Activated CD8-positive, alpha-beta memory T cell treated with anti-CD3 and anti-CD28 coated beads for 1 hour (primary cell): ENCODE measurements at places on chromosomes 5 and 9.

GRCh38 chr9:115989831-115990230 is 163.8 kb upstream of the PAPPA start:
- DNase-seq, result no peak

DNA sequence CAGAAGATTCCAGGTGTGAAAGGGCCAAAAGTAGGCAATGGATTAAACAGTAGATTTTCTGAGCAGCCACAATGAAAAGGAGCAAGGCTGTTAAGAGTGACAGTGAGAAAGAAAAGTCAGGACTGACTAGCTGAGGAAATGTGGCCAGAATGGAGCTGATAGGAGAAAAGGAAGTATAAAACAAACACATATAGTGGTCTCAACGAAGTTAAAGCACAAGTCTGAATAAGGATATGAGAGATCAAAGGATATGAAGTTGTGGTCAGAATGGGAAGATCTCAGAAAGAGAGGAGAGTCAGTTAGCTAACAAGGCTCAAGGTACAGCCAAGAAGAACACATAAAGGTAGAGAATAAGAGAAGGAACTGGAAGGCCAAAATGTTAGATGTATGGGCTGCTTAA is 39.9 kb downstream of the FNIP1 start:
- DNase-seq, result no peak

DNA sequence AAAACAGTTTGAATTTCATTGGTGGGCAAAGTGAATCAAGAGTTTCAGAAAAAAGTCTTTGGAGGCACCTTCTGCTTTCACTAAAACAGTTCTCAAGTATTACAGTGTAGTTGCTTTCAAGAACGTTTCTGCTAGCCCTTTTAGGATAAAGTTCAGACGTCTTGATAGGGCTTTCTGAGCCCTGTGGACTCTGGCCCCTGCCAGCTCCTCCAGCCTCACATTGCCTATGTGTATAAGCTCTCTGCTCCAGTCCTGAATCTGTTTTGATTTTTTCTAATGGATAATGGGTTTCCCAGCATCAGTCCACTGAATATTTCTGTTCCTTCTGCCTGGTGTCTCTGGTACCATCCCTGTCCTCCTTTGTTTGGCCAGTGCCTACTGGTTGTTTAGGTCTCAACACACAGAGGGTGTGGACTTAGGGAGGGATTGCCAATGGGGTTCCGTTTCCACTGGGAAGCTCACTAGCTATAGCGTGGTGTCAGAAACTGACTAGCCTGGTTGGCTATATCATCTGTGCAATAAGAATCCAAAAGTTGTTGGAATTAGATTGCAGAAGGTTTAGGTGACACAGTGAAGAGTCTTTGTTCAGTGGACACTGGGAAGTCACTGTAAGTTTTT is 26.4 kb downstream of the ARHGAP26 start:
- no peak for DNase-seq

- no peak for DNase-seq
These were observed 121.3 kb upstream of the CDH18 start for GRCh38 chr5:20109326-20109725.

GRCh38 chr5:139383275-139383992 is at the start of gene SLC23A1:
SLC23A1 (minus strand) TSS chr5:139383297; CDS start chr5:139383253, 44 bp downstream.
- no peak for DNase-seq

- no peak for DNase-seq
These were observed 25.7 kb downstream of the FAM174A start for GRCh38 chr5:100560860-100561259.

- DNase-seq, result no peak
These were observed 49.2 kb upstream of the TNC start for GRCh38 chr9:115167175-115167574.

DNA sequence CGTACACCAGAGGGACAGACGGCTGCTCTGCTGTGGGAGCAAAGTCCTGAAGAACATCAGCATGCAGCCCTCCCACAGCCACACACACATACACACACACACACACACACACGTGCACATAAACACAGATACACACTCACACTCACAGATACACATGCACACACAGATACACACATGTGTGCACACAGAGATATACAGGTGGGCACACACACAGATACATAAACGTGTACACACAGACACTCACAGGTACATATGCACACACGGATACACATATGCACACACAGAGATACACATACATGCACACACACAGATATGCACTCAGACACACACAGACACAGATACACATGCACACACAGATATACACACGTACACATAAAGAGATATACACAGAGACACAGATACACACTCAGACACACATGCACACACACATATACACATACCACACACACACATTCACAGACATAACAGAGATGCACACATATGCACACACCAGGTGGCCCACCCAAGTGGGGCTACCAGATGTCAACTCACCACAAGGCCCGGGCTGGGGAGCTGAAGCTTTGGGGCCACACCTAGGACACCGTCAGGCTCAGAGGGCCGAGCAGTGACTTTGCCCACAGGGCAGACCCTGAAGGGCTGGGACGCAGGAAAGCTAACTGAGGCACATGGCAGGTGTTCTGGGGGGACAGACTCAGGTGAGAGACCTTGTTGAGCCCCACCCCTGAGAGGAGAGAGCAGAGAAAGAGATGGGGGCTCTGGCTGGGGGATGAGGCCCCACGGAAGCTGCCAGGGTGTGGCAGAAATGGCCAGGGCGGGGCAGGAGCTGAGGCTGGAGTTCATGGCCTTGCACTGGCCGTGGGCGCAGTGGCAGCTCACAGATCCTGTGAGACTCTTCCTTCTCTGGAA is 148.6 kb upstream of the PPP1R26 start:
- no peak for DNase-seq

- DNase-seq, result no peak
These were observed 8.6 kb downstream of the SLC36A2 start for GRCh38 chr5:151338734-151339133.

- no peak for DNase-seq
These were observed 1024.8 kb downstream of the TLE1 start for GRCh38 chr9:80664327-80665210.

DNA sequence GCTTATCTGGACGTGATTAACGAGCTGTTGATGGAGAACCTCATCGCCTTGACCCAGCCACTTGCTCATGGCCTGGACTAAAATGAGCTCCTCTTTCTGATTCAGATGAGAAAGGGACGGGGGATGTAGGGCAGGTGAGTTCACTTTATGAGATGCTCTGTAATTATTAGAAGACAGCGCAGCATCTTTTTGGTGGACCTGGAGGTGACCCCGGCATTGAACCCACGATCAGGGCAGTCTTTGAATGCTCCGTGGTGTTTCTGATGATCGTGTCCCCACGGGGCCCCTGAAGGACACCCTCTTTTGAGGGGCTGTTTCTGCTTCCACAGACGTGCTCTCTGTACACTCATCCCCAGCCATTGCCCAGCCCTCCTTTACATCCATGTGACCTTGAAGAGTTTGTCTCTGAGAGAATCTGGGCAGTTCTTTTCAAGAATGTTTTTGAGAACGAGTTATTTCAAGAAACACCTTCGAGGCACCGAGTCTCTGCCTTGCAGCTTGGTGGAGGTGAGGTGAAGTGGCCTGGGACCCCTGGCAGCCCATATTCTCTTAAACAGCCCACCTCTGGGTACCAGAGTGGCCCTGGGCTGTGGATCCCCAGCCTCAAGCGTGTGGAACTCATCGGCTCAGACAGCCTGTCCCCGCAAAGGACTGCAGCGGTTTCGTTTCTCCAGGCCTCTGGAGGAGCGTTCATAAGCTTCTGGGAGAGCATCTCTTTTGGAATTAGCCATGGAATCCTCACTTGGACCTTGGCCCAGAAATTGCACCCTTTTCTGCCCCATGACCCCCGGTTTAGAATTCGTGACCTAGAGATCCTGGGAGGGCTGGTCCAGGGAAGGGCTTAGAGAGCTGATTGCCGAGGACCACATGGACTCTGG is 50.3 kb downstream of the COL5A1 start:
- DNase-seq, result no peak

DNA sequence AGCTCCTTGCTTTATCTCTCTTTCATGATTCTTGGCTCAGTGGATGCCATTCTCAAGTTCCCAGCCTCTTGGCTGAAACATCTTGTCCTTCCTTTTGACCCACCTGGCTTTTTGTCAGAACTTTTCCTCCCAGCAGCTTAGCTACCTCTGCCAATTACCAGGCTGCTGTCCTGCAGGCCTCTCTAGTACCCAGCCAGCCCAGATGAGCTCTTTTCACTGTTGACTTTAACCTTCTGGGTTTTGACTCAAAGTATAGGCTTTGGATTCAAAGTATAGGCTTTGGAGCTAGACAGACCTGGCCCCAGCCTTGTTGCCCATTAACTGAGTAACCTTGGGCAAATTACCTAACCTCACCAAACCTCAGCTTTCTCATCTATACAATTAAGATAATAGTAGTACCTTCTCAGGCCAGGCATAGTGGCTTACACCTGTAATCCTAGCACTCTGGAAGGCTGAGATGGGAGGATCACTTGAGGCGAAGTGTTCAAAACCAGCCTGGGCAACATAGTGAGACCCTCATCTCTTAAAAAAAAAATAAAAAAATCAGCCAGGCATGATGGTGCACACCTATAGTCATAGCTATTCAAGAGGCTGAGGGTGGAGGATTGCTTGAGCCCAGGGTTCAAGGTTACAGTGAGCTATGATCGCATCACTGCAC is 6.6 kb upstream of the TMEFF1 start:
- no peak for DNase-seq

- DNase-seq, result no peak
These were observed 38.4 kb downstream of the STXBP1 start for GRCh38 chr9:127650518-127650917.

DNA sequence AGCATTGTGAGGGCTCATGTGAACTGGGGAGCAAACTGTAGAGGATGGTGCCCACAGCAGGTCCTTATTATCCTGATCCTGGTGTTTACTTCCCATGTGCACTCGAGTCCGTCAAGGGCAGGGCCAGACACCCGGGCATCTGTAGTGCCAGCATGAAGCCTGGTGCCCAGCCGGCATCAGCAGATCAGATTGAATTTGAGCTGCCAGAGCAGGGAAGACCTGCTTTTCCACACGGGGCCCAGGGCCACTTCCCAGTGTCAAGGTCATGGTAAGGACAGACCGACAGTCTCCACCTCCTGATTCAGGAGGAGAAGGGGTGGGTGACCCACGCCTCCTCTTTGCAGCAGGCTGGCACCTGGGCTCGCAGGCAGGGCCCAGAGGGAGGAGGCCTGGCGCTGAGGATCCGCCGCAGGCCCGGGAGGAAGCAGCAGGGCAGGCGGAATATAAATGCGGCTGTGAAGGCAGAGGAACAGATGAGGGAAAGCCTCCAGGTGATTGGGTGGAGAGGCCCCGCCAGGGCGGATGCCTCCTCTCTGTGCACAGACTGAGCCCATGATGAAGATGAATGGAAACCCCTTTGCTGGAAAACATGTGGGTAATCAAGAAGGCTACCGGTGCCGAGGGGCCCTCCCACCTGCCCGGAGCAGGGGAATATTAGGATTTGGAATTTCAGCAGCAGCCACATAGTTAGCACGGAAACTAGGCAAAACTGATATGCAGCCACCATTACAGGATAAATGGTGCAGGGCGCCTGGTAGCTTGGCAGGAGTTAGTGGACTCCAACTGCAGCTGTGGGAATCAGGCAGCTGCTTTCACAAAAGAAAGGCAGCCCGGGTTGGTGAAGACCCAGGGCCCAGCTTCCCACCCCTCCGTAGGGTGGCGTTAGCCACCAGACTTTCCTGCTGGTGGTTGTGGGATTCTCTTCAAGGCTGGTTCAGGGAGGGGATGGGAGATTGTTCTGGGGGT is 114.9 kb downstream of the GAPVD1 start:
- DNase-seq, result no peak

GRCh38 chr5:52863715-52864290 is 76.1 kb downstream of the ITGA1 start:
- no peak for DNase-seq

- DNase-seq, result no peak
These were observed 67.8 kb downstream of the FAT2 start for GRCh38 chr5:151523335-151523734.

GRCh38 chr5:56588636-56589480 is 226.5 kb upstream of the MAP3K1 start:
- DNase-seq, result peak; percentile 19

GRCh38 chr5:177402271-177403043 is 2.0 kb upstream of the PFN3 start:
- peak; percentile 32 for DNase-seq
